A549 treated with ZK216348 at 1 μM for 4 hours (cell line): ENCODE measurements at places on chromosomes 1 and 21. TPM values are rescaled to one million over a fixed set of nuclear protein-coding genes. Genes with fewer than 3 reads are reported as not detected.

The NEK7 gene
- 9.7 to 21.6 TPM (median 16.2 TPM) in 5 replicates for total RNA-seq

The GBP4 gene
- 0.03 TPM in 1 of 5 replicates, not detected in the others for total RNA-seq

The CAPZA1 gene
- total RNA-seq, result 49.4 to 85.3 TPM (median 60.2 TPM) in 5 replicates

The IVL gene
- total RNA-seq, result 0.15 TPM in 1 of 5 replicates, not detected in the others

The THEM5 gene
- not detected in 5 replicates for total RNA-seq

The CRP gene
- not detected in 5 replicates for total RNA-seq

The SLC5A9 gene
- total RNA-seq, result not detected in 5 replicates

The UTS2 gene
- total RNA-seq, result not detected in 5 replicates

The PEF1 gene
- 31.4 to 48.0 TPM (median 45.1 TPM) in 5 replicates for total RNA-seq

The FCER1A gene
- total RNA-seq, result not detected in 5 replicates

The FAM167B gene
- 0.36 to 0.86 TPM (median 0.73 TPM) in 5 replicates for total RNA-seq
